ENCODE measurements at places on chromosomes 13 and 19.

GRCh38 chr13:21980049-21980448, 309.2 kb downstream of the FGF9 start:
- DNase-seq = no peak

- DNase-seq = no peak
Measured at GRCh38 chr13:75371203-75371602, 110.8 kb downstream of the TBC1D4 start.

GRCh38 chr13:108226184-108226583, 8.0 kb downstream of the ABHD13 start:
- DNase-seq = no peak

GRCh38 chr13:99873832-99874430, 97.6 kb downstream of the ZIC5 start:
- DNase-seq = no peak

DNA sequence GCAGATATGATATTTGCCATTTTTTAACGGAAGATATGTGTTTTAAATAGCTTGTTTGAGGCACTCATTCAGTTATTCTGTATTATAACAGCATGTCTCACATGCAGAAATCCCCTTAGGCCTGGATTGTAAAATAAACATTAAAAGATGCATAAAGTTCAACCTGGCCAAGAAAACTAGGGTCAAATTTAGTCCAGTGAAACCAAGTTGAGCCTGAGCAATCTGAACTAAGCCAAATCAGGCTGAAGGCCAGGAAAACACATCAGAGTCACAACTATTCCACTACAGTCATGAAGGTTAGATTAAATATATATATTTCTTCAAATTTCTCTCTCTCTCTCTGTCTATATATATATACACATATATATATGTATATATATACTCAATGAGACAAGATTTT, 504.8 kb downstream of the SLITRK1 start:
- no peak for DNase-seq

GRCh38 chr19:35476149-35476548, 14.1 kb downstream of the KRTDAP start:
- no peak for DNase-seq

GRCh38 chr13:38530492-38530891, 156.4 kb upstream of the FREM2 start:
- no peak for DNase-seq

DNA sequence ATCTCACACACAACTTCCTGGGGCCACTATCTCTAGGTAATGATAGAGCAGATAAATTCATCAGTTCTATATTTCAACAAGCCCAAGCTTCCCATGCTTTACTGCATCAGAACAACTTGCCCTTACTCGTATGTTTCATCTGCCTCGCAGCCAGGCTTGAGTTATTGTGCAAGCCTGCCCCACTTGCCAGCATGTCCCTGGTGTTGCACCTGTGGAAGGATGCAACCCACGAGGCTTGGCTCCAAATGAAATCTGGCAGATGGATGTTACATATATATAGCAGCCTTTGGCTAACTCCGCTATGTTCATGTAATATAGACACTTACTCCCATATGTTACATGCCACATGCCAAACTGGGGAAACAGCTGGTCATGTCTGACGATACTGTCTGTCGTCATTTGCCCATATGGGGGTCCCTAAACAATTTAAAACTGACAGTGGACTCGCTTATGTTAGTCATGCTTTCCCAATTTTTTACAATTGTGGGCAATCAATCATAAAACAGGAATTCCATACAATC, 6.2 kb downstream of the ERVK3-1 start:
- no peak for DNase-seq
